ENCODE measurements at places on chromosomes 7 and 10. TPM values are rescaled to one million over a fixed set of nuclear protein-coding genes. Genes with fewer than 3 reads are reported as not detected.
A peak's percentile ranks its signal among the peaks of the same experiment; 100 is the strongest.

- DNase-seq = no peak
These were observed 113.2 kb upstream of the INHBA start for GRCh38 chr7:41816111-41816510.

DNA sequence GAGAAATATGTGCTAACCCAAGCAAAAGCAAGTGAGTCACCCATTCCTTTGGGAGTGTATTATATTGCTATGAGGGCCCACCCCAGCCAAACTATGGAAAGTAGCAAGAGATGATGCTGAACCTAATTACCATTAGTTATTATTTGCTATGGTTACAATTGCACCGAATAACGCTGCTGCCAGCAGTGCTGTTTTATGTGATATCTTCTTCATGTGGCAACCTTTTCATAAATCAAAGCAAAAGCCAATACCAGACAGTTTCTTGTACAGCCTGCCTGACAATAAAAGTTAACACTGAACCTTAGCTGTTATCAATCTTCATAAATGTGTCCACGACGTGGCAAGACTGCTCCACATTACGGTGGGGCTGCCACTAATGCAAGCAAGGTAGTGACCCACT, 241.7 kb upstream of the PLXNA4 start:
- no peak for DNase-seq

DNA sequence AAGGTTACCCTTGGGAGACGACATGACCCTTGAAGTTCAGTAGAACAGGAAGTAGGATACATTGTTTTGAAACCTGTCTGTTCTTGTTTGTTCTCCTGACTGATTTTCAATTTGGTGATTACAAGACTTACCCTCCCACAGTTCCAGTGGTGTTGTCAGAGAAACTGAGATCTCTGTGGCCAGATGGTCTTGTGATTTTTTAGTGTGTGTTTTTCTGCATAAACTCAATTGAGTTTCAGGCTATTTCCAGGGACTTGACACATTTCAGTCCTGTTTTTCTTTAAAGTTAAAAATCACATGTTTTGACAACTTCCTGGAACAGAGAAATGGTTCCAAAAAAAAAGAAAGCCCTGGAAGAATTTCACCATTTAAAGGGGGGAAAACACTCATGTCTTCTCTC, 22.3 kb downstream of the PIK3CG start:
- DNase-seq = no peak

GRCh38 chr10:51233337-51234100, 159.2 kb downstream of the PRKG1 start:
- DNase-seq = no peak

DNA sequence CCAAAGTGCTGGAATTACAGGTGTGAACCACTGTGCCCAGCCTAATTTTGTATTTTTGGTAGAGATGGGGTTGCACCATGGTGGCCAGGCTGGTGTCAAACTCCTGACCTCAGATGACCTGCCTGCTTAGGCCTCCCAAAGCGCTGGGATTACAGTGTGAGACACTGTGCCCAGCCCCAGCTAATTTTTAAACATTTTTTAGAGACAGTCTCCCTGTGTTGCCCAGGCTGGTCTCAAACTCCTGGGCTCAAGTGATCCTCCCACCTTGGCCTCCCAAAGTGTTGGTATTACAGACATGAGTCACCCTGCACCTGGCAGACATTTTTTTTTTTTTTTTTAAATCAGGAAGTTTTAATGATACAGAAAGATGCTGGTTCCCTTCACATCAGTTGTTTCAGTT, 15.5 kb downstream of the DENND10 start:
- DNase-seq = no peak

- no peak for DNase-seq
These were observed 130.8 kb upstream of the HPS1 start for GRCh38 chr10:98577578-98577977.

DNA sequence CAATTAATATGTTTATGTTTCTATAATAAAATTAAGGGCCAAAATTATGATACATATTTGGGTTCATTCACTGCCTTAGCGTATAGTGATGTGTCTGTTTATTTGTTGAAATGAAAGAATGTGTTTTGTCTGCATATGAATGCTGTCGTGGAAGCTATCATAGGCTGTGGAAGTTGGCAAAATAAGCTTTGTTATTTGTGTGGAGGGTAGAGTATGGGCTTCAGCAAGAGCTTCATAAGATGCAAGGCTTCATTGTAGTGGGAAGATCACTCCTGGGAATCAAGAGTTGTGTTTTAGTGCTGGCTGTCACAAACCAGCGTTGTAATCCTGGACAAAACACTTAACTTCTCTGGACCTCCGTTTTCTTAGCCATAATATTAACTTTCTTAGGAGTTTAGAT, 2.5 kb downstream of the SLK start:
- DNase-seq = no peak

DNA sequence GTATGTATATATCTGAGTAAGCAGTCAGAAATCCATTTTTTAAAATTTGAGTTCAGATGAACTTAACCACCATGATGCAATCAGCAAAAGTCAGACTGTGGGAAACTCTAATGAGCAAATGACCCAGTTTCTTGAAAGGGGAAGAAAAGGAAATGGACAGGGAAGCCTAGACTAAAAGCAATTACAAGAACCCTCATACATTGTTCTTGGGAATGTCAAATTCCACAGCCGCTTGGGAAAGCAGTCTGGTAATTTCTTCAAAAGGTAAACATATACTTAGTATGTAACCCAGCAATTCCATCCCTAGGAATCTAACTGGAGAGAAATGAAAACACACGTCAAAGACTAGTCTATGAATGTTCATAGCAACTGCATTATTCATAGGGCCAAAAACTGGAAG, 16.4 kb upstream of the FOXK1 start:
- no peak for DNase-seq

- DNase-seq = no peak
These were observed 5.3 kb upstream of the LRRC61 start for GRCh38 chr7:150317748-150318444.

- peak; percentile 84 for DNase-seq
These were observed 13.0 kb upstream of the WIPI2 start for GRCh38 chr7:5177060-5177459.

DNA sequence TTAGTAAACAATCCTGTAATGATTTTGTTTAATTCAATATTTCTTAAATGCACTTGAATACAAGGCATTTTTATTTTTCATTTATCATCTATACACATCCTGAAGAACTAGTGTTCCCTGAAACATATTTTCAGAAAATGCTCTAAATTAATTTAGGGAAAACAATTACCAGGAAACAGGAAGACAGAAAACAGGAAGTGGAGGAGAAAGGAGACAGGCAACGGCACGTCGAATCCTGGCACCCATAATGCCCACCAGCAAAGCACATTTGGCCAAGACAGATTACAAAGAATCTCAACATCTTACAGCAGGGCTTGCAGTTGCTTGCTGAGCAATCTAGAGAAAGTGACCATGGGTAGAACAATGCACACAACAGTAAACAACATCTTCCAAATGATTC, 571.1 kb downstream of the GRID1 start:
- no peak for DNase-seq

TRIM50 gene
- 0.30 TPM for total RNA-seq

FAM24B gene
- total RNA-seq = 0.47 TPM

CD36 gene
- 1,393 TPM for total RNA-seq

GPR85 gene
- 0.69 TPM for total RNA-seq
